ENCODE measurements at places on chromosomes 6 and 20.

- DNase-seq = no peak
Measured at GRCh38 chr6:40219799-40220198, 285.5 kb upstream of the MOCS1 start.

DNA sequence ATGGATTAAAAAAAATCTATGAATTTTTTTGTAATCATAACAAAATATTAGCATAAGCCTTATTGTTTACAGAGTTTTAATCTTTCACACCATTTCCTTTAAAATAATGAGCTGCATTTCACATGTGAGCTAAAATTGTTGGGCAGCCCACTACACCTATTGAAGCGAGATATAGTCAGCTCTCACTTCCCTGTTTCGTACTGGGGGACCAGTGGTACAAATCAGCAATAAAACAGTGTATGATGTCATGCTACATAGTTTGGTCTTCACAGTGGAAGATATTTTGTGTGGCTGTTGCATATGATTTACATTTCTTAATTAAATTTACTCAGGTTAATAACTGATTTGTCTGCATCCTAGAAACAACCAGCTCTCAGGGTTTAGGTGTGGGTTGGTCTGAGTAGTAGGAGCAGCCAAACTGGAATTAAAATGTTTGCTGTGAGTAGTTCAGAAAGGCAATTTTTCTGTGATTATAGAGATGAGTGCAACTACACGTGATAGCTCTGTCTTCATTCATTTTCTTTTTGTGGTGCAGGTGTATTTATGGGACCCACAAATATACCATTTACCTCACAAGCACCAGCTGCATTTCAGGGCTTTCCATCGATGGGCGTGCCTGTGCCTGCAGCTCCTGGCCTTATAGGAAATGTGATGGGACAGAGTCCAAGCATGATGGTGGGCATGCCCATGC is 99.3 kb downstream of the B3GAT2 start:
- no peak for DNase-seq

DNA sequence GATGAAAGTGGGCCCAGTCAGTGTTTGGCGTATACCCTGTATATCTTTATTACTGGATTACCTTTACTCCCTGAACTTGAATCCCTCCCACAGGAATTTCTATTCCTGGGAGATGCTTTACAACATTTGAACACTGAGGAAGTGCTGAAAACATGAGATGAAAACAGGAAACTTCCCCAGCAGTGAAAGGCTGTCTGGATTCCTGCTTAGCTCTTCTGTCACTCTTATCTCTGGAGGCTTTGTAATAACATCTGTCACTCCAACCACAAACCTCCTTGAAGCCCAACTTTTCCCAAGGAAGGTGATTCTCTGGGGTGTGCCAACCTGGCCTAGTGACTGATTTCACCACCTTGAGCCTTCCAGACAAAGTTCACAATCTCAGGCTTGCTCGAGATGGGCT is 264.5 kb upstream of the BMP2 start:
- no peak for DNase-seq

DNA sequence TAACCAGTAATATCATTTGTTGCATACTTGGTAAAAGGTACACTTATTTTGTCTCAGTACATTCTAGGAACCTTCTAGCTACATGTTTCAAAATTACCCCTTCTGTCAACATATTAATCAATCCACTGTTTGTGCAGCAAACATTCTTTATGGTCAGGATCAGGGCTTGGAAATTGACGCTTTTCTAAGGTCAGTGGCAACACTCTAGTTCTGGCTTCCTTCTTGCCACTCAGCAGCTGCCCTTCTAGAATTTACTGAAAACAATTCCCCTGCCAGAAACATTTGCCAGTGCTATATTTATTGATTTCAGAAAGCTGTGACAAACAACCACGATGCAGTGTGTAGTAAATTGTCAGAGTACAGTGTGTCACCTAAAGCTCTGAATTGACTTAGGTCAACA is 84.7 kb upstream of the FBXL4 start:
- DNase-seq = no peak

- no peak for DNase-seq
Measured at GRCh38 chr6:146460941-146461340, 82.7 kb upstream of the RAB32 start.
